ENCODE measurements at places on chromosomes 7 and 10. TPM values are rescaled to one million over a fixed set of nuclear protein-coding genes. Genes with fewer than 3 reads are reported as not detected.

The CHAT gene
- not detected for polyA plus RNA-seq

DNA sequence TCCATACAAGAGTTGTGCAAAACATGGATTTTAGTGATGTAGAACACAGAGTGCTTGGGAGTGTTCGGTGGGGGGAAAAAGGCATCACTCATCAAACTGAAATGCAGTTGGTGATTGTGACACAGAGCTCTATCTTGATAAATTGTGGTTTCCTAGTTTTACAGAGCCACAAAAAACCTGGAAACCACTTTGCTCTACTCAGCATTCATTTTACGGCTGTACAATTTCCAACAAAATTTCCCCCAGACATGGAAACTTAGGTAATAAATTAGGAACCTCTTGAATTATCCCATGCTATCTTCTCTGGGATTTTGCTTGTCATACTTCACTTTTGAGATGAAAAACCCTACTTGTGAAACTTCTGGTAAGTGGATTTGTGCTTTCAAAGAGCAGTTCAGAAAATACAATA is 614.9 kb upstream of the FZD8 start:
- peak; percentile 11 for DNase-seq

The UFSP1 gene
- polyA plus RNA-seq: 4.3 TPM

- DNase-seq: no peak
Measured at GRCh38 chr7:155785536-155785935, 26.7 kb downstream of the SHH start.

Data from stomach (tissue), 19 donors.